Stimulated activated CD8-positive, alpha-beta memory T cell treated with anti-CD3 and anti-CD28 coated beads, Interleukin-2, amount 100 ng/mL, for 1 hour (primary cell): ENCODE measurements at places on chromosomes 11 and 22.

DNA sequence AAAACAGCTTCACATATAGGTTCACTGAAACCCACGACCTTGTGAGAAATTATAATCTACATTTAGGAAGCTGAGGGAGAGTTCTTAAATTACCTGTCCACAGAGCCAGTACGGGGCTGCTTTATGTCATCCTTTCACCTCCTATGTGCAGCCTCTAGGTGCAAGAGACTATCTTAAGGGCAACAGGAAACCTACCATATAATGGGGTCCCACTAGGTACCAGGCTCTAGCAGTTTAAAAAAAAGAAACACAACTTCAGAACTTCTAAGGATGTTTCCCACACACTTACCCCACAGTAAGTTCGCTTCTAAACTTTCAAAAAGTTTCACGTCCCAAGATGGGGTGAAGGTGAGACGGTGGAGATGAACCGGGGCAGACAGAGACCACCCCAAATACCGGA is 573 bp downstream of the STK33 start:
- no peak for DNase-seq

- no peak for DNase-seq
These were observed 1.7 kb downstream of the SLC3A2 start for GRCh38 chr11:62882431-62882749.

GRCh38 chr11:85685820-85686459 is at the start of gene CCDC89:
Gene CCDC89, minus strand, starts transcription at chr11:85686195. Its CDS starts 65 bp downstream, at chr11:85686130.
- DNase-seq: no peak

- DNase-seq: no peak
These were observed 98.6 kb downstream of the ARHGAP8 start for GRCh38 chr22:44850946-44851345.

GRCh38 chr11:61298663-61299244 is 3.6 kb upstream of the VWCE start:
- DNase-seq: no peak

DNA sequence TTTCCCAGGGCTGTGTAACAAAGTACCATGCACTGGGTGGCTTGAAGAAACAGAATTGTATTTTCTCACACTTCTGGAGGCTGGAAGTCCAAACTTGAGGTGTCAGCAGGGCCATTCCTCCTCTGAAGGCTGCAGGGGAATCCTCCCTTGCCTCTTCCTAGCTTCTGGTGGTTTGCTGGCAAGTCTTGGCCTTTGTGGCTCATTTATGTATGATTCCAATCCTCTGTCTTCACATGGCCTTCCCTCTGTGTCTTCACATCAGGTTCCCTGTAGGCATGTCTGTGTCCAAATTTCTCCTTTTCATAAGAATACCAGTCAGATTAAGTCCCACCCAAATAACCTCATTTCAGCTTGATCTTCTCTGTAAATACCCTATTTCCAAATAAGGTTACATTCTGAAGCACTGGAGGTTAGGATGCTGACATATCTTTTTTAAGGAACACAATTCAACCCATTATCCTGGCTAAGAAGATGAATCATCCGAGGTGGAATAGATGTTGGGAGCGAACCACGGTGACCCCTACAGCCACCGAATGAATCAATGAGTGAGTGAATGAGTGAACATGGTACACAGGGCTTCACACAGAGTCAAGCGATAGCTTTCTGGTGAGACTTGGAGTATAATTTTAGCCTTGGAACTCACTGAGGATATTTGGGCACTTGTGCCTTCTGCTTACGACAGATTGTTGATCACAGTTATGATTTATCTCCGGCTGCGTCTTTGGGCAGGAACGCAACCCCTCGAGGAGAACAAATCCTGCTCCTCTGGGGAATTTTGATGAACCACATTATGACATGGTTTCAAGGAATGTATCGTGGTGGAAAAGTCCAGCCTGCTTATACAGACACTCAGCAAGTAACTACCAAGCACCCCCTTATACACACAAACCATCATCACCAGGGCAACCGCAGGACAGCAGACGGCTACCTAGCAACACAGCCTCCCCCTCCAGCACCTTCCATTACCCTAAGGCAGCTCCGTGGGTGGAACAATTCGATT is 34.3 kb upstream of the MICAL2 start:
- DNase-seq: no peak

GRCh38 chr11:113085446-113085845 is 124.2 kb downstream of the NCAM1 start:
- no peak for DNase-seq

DNA sequence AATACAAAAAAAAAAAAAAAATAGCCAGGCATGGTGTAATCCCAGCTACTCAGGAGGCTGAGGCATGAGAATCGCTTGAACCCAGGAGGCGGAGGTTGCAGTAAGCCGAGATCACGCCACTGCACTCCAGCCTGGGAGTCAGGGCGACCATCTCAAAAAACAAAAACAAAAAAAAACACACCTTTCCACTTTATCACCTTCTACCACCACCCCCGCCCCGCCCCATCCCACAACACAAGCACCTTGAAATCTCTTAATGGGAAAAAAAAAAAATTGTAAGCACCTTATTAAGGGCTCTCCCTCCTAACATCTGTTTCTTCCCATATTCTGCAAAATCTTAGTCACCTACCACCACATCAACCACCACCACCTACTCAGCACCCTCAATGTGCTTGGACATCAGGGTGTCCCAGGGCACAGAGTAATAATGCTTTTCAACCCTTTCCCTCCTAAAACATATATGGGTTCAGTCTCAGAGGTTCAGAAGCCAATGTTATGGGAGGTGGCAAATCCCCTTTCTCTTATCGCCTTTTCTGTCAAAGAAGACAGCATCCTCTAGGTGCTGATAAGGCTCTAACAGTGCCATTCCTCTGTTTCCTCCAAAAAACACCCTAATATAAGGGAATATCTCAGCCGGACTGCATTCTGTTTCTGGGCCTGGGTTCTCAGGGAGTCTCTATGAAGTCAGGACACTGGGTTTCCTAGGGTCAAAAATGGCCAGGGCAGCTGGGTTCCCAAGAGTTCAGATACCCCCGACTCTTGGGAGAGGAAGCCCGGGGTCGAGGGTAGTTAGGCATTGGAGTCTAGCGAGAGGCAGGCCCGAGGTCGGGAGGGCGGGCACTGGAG is 718 bp downstream of the INTS5 start:
- no peak for DNase-seq

- DNase-seq: no peak
These were observed 17.3 kb upstream of the RFPL3 start for GRCh38 chr22:32340411-32340810.

DNA sequence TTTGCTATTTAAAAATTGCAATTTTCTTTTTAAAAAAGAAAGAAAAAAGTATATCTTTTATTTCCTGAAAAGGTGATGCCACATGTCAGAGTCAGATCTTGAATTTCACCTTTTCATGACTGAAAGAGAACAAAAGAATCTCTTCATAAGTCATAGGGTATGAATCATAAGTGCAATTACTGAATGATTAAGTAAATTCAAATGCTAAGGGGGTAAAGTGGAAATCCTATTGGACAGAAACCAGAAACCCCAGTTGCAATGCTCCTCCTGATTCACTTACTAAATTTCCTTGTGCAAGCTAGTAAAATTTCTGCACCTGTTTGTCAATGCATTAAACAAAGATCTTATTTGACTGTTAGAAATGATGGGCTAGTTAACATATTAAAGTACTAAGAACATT is 8.2 kb upstream of the PRRG4 start:
- no peak for DNase-seq

DNA sequence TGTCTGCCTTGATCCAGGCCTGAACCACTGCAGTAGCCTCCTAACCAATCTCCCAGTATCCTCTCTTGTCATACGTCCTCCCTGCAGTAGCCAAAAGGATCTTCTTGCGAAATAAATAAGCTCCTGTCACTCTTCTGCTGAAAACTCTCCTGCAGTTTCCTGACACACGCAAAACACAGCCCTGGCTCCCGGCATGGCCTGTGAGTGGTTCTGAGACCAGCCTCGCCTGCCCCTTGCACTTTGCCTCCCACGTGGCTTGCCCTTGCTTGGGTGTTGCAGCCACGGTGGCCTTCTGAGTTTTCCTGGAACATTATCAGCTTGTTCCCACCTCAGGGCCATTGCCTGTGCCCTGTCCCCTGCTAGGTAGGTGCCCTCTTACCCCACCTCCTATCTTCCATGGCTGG is 7.2 kb downstream of the ZC3H7B start:
- DNase-seq: no peak

DNA sequence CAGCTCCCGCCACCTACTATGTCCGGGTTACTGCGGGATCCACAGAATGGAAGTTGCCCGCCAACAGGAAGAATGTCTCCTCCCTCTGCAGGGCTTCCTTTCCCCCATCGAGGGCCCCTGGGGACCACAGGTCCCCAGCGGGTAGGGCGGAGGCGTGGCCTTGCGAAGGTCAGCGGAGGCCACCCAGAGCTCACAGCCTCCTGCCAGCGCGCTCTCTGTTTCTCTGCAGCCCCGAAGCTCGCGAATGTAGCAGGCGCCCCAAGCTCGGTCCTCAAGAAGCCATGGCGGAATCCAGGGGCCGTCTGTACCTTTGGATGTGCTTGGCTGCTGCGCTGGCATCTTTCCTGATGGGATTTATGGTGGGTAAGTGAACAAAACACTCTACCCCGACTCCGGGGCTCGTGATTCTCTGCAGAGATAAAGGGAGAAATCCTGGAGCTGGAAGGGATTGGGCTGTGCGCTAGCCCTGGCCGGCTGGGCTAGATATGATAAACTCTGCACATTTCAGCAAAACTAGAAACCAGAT is at the start of gene NAALAD2:
Gene NAALAD2, plus strand, starts transcription at position 186 of the 526 bp plus-strand sequence. Its CDS starts 96 bp downstream, at position 282.
- DNase-seq: no peak

DNA sequence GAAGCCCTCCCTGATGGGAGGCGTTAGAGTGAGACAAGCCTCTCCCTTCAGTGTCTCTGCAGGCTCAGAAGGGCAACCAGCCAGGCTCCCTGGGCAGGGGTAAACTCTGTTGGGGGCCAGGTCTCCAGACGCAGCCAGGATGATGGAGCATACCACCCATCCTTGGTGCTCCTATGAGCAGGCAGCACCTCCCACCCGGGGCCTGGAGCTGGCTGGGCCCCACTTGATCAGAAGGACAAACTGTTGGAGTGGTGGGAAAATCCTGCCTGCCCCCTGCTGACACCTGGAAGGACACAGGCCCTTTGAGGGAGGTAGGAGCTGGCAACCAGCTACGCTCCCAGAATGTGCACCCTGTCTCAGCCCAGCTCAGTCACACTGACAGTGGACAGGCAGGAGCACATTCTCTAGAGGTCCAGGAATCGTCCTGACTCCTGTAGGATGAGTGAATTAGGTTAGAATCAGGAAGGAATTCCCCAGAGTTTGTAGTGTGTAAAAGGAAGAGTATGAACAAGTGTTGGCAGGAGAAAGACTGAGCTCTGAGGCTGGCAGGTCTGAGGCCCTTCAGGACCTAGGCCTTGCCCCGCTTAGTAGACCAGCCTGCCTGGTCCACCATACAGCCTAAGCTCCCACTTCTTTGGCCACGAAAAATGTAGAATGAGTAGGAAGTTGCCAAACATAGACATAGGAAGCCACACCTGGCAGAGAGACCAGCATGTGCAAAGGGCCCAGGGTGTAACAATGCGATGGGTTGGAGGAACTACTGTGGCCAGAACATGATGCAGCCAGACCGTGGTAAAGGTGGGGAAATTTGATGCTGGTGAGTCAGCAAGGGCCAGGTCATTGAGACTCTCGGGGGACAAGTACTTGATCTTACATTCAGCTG is 19.1 kb downstream of the ARHGEF17 start:
- DNase-seq: no peak

GRCh38 chr11:1632053-1632714 is 2.6 kb downstream of the KRTAP5-5 start:
- no peak for DNase-seq

GRCh38 chr22:44120314-44120704 is 60.4 kb upstream of the PARVG start:
- no peak for DNase-seq

GRCh38 chr11:26623076-26623659 is 51.1 kb upstream of the MUC15 start:
- no peak for DNase-seq

DNA sequence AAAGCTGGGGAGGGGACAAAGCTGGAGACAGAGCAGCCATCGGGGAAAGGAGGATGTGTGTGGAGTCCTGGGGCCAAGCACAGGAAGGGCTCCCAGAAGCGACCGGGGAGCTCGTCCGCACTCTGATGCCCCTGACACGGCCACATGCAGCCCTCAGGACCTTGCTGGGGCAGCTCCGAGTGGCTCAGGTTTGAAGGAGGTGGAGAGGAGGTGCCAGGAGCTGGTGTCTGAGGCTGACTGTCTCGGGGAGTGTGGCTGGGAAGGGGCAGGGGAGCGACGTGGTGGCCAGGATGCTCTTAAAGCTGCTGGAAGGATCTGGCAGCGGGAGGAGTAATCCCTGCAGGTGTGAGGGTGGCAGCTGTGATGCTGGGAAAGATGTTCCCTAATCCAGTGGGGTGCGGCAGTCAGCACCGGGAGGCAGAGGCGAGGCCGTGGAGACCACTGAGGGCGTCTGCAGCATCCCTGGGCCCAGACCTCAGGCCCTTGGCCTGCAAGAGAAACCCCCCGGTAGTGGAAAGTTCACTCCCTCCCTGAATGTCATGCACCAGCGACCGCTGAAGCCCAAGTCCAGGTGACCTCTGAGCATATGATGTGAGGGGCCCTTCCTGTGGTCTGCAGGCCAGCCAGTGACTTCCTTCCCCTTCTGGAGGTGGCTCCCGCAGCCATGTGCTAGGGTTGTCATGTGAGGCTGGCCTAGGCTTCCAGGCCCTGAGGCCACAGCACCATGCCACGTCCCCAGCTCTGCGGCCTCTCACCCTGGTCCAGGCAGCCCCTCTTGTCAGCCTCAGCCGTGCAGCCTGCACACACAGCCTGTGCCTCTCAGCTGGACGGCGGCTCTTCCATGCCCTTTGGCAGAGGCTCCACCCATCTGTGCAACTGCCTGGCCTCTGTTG is 17.2 kb upstream of the CTSD start:
- DNase-seq: no peak

GRCh38 chr11:88569342-88569741 is 231.8 kb upstream of the CTSC start:
- no peak for DNase-seq

- DNase-seq: no peak
These were observed 9.8 kb downstream of the FAM111A start for GRCh38 chr11:59152312-59152951.

DNA sequence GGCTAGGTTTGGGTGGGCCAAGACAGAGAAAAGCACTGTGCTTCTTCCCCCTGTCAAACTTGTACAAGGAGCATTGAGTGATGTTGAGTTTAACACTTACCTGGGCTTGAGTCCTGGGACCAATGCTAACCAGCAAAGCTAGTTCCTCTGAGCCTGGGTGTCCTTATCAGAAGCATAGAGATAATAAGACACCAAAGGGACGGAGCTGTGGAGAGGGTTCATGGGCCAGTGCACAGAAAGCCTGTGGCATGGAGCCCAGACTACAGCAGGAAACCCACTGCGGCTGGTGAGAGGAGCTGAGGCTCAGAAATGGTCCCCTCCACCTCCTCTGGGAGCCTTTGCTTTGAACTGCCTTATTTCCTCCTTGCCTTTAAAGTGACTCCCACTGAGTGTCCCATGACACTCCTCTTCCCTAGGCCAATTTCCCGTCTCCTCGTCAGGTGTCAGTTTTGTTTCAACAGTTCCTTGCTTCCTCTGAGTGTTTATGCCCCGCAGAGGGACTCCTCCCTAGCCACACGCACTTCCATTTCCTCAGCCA is 9.4 kb downstream of the SLCO2B1 start:
- DNase-seq: no peak
